ENCODE measurements at places on chromosomes 5 and 9.

DNA sequence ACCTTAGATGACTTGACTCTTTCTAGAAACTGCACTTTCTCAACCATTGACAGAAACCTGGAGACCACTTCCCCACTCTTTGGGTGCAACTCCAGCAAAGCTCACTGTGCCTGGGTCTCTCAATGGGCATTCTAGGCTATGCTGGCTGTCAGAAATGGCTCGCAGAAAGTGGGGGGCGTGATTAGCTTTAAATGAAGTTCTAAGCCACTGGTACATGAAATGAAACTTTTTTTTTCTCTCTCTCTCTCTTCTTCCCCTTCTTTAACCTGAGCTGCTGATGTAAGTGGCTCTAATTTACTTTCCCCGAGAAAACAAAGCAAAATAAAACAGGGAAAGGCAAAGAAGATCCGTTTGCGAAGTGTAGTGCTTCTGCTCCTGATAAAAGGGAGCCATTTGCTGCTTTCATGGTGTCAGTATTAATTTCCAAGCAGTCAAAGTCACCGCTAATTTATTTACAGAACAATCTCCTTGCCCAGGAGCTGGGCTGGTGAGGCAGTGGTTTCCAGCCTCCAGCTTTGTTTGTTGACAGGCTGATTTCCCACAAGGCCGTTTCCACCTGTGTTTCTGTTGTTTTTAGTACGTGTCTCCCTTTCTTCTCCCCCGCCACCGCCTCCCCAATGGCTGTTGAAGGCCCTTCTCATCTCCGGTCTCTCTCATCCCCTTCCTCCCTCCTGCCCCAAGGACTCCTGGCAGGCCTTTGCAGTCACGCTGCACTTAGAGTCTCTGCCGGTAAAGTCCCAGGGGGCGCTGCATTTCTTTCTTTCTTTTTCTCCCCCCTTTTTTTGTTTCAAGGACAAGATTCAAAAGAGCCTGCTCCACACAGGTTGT lies 422.9 kb downstream of the EBF1 start:
- no peak for DNase-seq

GRCh38 chr5:7395432-7395946 lies 449 bp upstream of the ADCY2 start:
- DNase-seq: peak; percentile 58

- no peak for DNase-seq
These were observed 256.6 kb downstream of the TMEM38B start for GRCh38 chr9:105950894-105951293.

GRCh38 chr9:126860077-126860756 lies at the start of gene ZBTB34:
Gene ZBTB34 (plus strand): TSS chr9:126860639. CDS start chr9:126879400, 18,761 bp downstream.
- DNase-seq: peak; percentile 89
